NCI-H1417 treated with DMSO at 0.1 percent for 48 hours (cell line): ENCODE measurements at places on chromosomes 2 and 18.

DNA sequence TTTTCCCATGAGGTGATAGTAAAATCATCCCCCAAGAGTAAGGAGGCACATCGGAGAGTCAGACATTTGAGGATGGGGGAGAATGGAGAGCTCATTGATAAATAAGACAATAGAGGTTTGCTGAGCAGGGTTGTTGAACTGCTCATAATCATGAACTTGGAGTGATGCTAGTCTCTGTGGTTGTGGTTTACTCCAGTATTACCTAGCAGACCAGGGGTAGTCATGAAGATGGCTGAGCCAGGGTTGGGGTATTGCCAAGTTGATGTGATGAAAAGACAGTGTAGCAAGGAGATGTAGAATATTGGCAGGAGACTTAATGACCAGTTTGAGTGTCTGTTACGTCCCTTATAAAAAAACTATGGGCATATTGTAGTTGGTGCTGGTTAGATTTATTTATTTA lies 25.4 kb downstream of the CYBRD1 start:
- DNase-seq, result no peak

- no peak for DNase-seq
These were observed 72.7 kb upstream of the ZCCHC2 start for GRCh38 chr18:62450175-62450545.

- no peak for DNase-seq
These were observed 54.8 kb upstream of the ZC3H15 start for GRCh38 chr2:186431306-186431705.

GRCh38 chr2:229297247-229297646 lies 26.2 kb upstream of the PID1 start:
- no peak for DNase-seq

GRCh38 chr2:23434721-23435121 lies 49.7 kb downstream of the KLHL29 start:
- no peak for DNase-seq

DNA sequence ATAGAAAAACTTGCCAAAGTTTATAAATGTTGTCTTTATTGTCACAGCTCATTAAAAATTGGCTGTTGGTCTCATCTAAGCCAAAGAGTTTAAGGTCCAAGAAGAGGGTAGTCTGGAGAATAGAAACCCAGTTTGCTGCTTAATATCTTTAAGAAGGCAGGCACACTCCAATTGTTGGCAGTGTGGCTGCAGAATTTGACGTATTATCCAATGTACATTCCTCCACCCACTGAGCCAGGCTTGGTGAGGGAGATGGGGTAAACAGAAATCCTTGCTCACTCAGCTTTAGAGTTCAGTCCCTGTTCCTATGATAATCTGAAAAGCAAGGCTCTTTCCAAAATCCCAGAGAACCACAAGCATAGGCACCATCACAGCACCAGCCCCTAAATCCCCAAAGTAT lies 10.7 kb upstream of the ADD2 start:
- no peak for DNase-seq

DNA sequence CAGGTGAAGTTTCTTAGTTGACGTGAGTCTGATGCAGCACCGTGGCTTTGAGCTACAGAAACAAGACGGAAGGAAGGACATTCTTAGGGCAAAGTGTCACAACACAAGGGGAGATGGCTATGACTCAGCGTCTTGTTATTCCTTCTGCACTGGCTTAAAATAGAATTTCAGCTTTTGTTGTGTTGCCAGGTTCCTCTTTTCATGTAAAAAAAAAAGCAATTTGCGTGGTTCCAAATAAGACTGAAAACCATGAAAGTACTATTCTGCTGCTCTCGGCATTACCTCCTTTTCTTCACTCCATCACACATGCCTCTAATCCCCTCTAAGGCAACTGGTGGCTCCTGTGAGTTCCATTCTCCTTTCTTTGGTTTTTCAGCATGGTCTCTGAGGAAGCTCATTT lies 150.1 kb downstream of the ANTXR1 start:
- DNase-seq, result no peak

- no peak for DNase-seq
These were observed 241.3 kb downstream of the AGPS start for GRCh38 chr2:177633910-177634294.

DNA sequence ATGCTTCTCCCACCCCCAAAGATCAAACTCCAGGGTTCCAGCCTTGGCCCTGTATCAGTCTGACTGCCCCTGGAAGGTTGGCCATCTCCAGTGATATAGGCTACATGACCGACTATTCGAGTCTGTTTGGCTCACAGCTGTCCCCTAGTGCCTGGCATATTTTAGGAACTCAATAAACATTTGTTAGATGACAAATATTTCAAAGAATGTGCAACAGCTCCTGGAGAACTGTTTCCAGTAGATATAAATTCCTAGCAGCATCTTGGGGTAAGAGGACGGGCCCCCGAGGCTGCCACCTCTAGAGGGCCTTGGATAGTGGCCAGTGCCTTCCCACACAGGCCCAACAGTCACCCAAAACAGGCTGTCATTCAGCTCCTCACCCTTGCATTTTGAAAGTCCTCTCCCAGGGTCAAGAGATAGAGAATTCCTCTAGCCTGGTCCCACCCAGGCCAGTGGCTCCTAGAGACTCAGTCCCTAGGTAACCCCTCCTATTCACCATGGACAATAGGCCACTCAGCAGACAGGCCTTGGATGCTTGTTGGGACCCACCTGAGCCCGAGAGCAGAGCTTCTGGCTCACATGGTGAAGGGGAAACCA lies 45.1 kb upstream of the ATP6V1B1 start:
- DNase-seq, result no peak

GRCh38 chr2:190425221-190425866 lies 17.2 kb downstream of the MFSD6 start:
- no peak for DNase-seq

- no peak for DNase-seq
These were observed 436.4 kb upstream of the ST6GAL2 start for GRCh38 chr2:107322416-107322815.

GRCh38 chr2:54801352-54801751 lies 77.9 kb downstream of the EML6 start:
- DNase-seq, result no peak

- no peak for DNase-seq
These were observed 71.0 kb upstream of the CYP1B1 start for GRCh38 chr2:38146907-38147307.

- DNase-seq, result no peak
These were observed 26.5 kb upstream of the MCFD2 start for GRCh38 chr2:46942143-46942526.

- DNase-seq, result no peak
These were observed 90.6 kb downstream of the SGPP2 start for GRCh38 chr2:222514901-222515300.

GRCh38 chr2:26059542-26059941 lies 25.7 kb downstream of the RAB10 start:
- no peak for DNase-seq

DNA sequence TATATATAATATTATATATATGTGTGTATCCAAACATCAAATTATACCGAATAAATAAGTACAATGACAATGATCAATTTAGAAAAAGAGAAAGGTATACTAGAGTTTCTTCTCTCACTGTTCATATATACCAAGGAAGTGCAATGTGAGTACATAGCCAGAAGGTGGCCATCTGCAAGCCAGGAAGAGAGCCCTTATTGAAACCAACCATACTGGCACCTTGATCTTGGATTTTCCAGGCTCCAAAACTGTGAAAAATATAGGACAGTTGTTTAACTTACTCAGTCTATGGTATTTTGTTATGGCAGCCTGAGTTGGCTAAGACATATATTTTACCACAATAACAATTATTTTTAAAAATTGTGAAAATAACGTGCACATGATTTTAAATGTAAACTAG lies 1490.2 kb upstream of the SLC39A10 start:
- no peak for DNase-seq

DNA sequence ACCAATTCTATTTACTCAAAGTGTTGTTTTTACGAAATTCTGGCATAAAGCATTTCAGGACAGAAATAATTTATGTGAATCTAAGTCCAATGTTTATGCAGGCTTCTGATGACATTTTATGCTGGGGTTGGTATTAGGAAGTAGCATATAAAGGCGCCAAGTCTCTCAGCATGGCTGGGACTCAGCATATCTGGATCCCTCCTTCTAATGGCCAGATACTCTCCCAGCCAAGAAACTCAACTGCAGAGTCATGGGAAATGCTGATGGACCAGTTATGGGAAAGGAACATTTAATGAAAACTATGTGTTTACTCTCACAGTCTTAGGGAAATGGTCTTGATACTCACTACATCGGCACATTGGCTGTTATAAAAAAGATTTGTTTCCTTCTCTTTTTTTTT lies 392.2 kb downstream of the ARHGAP15 start:
- no peak for DNase-seq

DNA sequence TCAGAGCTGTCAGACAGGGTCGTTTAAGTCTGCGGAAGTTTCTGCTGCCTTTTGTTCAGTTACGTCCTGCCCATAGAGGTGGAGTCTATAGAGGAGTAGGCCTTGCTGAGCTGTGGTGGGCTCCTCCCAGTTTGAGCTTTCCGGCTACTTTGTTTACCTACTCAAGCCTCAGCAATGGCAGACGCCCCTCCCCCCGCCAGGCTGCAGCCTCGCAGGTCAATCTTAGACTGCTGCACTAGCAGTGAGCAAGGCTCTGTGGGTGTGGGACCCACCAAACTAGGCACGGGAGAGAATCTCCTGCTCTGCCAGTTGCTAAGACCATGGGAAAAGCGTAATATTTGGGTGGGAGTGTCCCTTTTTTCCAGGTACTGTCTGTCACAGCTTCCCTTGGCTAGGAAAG lies 86.5 kb downstream of the EFEMP1 start:
- no peak for DNase-seq

GRCh38 chr18:46506974-46507586 lies 149.9 kb downstream of the LOXHD1 start:
- no peak for DNase-seq

DNA sequence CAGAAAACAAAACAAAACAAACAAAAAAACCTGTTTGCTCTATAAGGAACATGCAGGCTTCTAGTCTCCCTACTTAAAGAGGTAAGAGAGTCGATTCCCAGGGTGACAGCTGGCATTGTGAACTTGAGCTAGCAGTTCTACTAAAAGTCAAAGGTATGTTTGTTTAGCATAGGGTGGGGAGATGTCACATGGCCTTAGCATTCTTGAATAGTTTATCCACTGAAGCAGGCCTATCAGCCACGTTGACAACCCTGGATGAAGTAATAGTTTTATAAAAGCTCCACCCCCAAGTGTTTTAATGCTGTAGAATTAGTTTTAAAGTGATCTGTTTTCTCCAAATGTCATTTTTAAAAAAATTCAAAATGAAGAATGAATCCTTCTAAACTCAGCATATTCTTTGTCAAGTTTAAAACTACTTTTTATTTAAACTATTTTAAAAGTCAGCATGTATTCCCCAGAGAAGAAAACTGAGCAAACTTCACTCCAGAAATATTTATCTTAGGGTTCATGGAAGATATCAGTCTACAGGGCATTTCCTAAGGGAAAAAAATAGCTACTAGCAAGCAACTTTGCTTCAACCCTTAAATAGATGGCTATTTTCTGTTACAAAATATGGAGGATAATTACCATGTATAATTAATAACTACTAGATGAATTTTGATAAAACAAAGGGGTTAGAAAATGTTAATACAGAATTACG lies 1.7 kb downstream of the MYOM1 start:
- DNase-seq, result no peak

GRCh38 chr2:1082456-1083205 lies 132.0 kb downstream of the SNTG2 start:
- DNase-seq, result no peak

GRCh38 chr2:209459359-209459758 lies 35.5 kb downstream of the MAP2 start:
- DNase-seq, result no peak

GRCh38 chr2:204331988-204332387 lies 213.3 kb upstream of the PARD3B start:
- no peak for DNase-seq

GRCh38 chr2:235070063-235070706 lies 118.4 kb downstream of the SH3BP4 start:
- no peak for DNase-seq

- DNase-seq, result no peak
These were observed 59.6 kb downstream of the HPCAL1 start for GRCh38 chr2:10362096-10362897.

- no peak for DNase-seq
These were observed 28.9 kb downstream of the PTGR3 start for GRCh38 chr18:75179819-75180600.

DNA sequence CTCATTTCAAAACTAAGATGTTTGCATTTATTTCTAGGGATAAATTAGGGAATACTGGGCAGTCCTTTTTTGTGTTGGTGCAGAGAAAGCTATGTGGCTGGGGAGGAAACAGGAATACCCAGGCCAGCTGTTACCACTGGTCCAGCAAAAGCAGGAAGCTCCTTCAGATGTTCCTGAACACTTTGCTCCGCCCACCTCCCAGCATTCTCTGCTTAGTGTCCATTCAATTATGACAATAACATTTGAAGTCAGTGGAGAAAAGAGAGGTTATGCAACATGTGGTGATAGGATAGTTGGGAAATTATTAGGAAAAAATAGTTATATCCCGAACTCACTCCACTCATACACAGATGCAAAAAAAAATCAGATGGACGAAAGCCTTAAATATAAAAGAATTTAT lies 22.1 kb upstream of the ARPC2 start:
- no peak for DNase-seq

DNA sequence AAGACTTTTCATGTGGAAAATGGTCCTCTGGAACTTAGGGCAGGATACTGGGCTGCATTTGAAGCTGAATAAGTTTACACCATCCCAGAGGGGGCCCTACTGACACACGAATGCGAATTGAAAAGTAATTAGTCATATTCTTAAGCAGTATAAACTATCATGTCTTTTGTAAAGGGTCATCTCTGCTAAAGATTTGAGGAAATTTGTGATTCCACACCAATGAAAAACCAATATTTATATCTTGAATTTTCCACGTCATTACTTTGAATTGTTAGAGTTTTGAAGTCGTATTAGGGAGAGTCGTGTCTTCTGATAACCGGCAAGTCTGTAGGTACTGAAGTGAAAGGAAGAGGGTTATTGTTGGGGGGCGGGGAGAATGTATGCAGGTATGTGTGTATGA lies 4.1 kb upstream of the OTX1 start:
- no peak for DNase-seq

DNA sequence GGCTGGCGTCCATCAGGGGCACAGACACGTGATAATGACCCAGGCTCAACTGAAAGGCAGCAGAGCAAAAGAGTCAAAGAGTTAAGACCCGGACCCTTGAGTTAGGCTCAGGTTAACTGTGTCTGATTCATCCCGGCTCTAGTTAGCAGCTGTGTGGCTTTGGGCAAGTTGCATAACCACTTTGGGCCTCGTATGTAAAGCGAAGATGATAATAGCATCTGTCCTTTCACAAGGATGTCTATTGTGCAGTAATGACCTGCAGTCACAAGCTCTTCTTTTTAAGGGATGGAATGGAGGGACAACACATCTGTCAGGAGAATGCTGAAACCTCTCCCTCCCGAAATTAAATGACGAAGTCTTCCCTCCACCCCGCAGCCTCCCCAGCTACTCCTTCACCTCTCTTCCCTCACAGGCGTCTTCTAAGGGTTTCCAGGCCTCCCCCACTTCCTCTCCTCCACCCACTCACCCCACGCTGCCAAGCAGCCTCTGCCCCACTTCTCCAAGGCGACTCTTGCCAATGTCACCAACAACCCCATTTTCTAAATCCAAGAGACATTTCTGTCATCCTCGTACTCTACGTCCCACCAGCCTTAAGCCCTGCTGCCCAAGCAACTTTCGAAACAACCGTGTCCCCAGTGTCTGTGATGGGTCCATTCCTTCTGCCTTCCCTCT lies 135.1 kb upstream of the ID2 start:
- DNase-seq, result no peak
